A549 (cell line): ENCODE measurements at places on chromosomes 5 and 9. TPM values are rescaled to one million over a fixed set of nuclear protein-coding genes. Genes with fewer than 3 reads are reported as not detected.

The GABBR2 gene
- 0.34 to 0.57 TPM (median 0.47 TPM) in 3 replicates for polyA plus RNA-seq

The PCDHB14 gene
- 0.05 to 0.12 TPM (median 0.09 TPM) in 3 replicates for polyA plus RNA-seq

The SH2D3C gene
- polyA plus RNA-seq: 0.04 to 0.08 TPM (median 0.06 TPM) in 3 replicates

The IL5 gene
- polyA plus RNA-seq: not detected in 3 replicates

The TRIM41 gene
- 29.7 to 35.0 TPM (median 32.5 TPM) in 3 replicates for polyA plus RNA-seq

The SPINK7 gene
- not detected in 3 replicates for polyA plus RNA-seq

The IL13 gene
- 0.08 to 0.13 TPM in 2 of 3 replicates, not detected in the other for polyA plus RNA-seq

The FCN2 gene
- not detected in 3 replicates for polyA plus RNA-seq

The SPINK1 gene
- polyA plus RNA-seq: not detected in 3 replicates

The SPATA31D4 gene
- polyA plus RNA-seq: not detected in 3 replicates

The PAEP gene
- polyA plus RNA-seq: not detected in 3 replicates

The AGXT2 gene
- not detected in 3 replicates for polyA plus RNA-seq

The FAM153A gene
- not detected in 3 replicates for polyA plus RNA-seq

The BARHL1 gene
- not detected in 3 replicates for polyA plus RNA-seq
